ENCODE measurements at places on chromosomes 7 and 10.

DNA sequence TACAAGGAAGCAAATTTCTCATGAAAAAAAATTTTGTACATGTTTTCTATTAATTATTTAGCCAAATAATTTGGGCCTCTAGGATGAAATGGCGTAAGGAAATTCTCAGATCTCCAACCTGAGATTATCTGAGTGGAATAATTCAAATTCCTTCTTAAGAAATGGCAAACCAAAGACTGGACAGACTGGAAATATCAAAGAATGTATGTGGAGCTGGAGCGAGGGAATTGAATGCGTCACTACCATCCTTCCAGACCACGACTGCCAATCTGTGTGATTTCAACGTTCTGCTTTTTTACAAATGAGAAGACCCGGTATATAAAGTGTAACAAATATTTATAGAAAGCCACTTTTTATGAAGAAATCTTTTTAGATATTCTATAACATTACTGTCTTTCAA, 12.4 kb upstream of the BLNK start:
- no peak for DNase-seq

GRCh38 chr7:26440233-26441001, 148.8 kb downstream of the SNX10 start:
- DNase-seq, result no peak

- DNase-seq, result no peak
Observed at GRCh38 chr7:81583090-81583489, 186.8 kb downstream of the HGF start.

GRCh38 chr7:159117366-159118196, 27.1 kb downstream of the VIPR2 start:
- no peak for DNase-seq

- no peak for DNase-seq
Observed at GRCh38 chr7:135966341-135967043, 10.7 kb downstream of the MTPN start.

DNA sequence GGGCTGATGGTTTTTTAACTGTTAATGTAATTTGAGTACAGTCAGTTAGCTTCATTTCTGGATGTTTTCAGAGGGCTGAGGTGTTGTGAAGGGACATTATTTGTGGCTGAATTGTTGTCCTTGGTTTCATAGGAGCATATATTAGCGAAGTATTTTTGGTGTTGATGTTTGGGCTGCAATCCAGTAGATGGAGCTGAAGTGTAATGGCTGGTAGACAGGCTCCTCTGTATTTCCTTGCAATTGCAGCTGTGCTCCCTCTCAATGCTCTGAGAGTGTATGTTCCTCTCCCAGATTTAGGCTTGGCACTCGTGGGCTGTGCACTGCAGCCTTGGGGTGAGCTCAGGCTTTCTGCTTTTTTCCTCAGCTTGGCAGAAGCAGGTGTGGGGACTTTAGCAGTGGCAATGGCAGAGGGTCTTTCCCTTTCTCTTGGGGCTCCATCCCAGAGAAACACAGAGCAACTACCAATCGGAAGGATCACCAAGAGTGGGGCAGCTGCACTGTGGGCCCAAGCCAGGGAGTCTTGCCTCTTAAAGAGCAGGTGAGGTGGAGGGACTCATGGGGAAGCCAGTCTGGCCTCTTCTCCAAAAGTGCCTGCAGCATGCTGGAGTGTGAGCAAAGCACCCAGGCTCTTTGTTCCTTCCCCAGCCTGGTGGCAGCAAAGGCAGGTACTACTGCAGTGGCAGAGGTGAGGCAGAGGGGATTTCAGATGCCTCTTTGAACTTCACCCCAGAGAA, 544.4 kb downstream of the SH2D4B start:
- no peak for DNase-seq

GRCh38 chr10:77820349-77820748, 106.2 kb downstream of the DLG5 start:
- DNase-seq, result no peak

- no peak for DNase-seq
Observed at GRCh38 chr7:54360075-54360840, 181.9 kb upstream of the VSTM2A start.

DNA sequence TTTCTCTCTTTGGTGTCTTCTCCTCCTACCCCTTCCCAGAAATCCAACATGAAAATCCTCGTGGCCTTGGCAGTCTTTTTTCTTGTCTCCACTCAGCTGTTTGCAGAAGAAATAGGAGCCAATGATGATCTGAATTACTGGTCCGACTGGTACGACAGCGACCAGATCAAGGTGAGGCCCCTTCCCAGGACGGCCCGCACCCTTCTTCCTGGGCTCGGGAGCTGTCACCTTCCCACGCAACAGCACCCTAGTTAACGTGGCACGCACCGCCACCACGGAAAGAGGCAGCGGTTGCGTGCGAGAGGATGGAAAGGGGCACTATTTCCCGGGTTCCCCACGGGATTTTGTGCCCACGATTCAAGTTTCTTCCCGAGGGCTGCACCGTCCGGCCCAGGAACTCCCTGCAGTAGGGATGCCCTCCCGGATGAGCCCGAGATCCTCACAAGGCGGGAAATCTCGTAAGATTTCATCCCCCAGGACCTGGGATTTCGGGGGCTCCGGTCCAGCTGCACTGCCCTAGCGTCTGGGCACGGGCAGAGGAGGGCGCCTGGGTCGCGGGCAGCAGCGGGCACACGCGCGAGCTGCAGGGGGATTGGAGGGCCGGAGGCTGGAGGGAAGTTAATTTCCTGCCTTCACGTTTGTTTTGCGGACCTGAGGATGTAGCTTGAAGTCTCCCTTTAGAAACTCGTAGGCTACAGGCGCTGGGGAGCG, 834 bp downstream of the TAC1 start:
- DNase-seq, result no peak

DNA sequence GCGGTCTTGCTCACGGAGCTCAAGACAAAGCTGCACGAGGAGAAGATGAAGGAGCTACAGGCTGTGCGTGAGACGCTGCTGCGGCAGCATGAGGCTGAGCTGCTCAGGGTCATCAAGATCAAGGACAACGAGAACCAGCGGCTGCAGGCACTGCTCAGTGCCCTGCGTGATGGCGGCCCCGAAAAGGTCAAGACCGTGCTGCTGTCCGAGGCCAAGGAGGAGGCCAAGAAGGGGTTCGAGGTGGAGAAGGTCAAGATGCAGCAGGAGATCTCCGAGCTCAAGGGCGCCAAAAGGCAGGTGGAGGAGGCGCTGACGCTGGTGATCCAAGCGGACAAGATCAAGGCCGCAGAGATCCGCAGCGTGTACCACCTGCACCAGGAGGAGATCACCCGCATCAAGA, 51.4 kb downstream of the JAKMIP3 start:
- no peak for DNase-seq

DNA sequence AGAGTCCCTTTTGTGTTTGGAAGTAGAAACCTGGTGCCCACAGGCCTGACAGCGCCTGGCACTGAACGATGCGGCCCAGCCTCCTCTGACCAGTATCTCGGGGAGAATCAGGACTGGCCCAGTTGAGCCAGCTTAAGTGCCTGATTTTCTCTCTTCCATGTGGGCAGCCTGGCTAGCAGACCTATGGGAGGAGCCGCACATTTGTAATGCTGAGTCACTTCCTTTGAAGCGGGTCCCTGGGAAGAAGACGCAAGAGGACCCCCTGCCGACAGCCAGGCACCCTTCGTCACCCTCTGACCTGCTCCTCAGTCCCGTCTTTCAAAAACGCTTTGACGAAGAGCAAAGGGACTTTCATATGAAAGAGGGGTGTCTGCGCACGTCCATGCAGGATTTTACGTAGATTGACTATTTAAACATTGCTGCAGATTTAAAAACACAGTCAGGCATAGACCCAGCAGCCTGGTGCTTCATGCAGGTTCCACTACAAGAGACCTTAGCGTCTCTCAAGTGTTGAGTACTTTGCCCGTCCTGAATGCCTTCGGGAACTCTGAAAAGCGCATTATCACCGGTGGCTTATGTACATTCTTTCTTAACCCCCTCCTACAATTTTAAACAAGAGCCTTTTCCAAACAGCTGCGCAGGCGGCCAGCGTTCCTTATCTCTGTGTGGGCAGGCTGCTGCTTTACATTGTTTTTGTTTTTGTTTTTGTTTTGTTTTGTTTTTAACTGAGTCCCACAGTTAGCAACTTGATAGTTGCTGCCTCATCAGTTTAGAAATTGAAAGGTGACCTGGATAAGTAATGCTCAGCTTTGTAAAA, 36.5 kb upstream of the AP5Z1 start:
- no peak for DNase-seq

DNA sequence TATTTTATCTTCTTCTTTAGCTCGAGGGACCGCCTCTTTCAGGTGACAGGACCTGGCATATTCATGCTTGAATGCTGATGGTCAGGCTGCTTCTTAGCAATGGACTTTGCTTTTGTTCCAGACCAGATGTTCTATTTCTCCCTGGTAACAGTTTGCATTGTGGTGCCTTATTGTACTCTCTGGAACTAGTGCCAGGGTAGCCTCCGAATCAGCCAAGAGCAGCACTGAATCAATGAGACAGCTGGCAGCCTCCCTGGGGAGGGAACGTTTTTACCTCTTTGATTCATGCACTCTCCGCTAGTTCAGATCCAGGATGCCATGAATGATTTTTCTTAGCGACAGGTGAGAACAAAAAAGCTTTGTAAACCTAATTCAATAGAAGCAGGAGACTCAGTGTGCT, 54.1 kb upstream of the NXPH1 start:
- no peak for DNase-seq

- DNase-seq, result no peak
Observed at GRCh38 chr7:128304212-128304611, 39.5 kb downstream of the RBM28 start.

DNA sequence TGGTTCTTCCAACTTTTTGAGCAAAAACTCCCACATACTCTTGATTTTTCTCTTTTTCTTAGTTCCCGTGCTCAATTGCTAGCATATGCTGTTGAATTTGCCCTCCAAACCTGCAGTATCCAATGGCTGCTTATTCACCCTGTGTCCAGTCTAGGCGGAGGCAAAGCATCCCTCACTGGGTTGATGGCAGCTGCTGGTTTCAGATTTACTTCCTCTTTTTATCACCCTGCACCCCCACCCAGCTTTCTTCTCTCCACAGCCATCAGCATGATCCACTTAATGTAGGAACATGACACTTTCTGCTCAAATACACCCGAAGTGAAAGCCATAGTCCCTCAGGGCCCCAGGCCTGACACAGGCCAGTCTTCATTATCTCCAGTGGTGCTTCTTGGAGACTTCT, 87.6 kb upstream of the ADARB2 start:
- DNase-seq, result no peak

DNA sequence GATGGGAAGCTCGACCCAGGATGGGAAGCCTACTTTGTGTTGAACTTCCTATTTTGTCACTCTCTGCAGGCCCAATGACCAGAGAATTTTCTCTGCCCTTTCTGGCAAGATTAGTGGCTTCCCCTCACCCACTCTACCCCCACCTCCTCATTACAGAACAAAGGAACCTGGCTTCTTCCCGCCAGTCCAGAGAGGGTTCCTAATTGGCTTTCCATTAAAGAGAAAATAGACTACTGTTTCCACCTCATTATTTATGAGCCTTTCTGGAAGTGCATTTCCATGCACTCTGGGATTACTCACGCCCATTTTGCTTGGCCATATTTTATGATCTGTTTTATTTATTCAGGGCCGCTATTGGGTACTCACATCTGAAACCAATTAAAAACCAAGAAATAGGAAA, 94.9 kb upstream of the TCF7L2 start:
- DNase-seq, result no peak

- DNase-seq, result no peak
Observed at GRCh38 chr10:88715517-88715916, 9.5 kb downstream of the LIPK start.

DNA sequence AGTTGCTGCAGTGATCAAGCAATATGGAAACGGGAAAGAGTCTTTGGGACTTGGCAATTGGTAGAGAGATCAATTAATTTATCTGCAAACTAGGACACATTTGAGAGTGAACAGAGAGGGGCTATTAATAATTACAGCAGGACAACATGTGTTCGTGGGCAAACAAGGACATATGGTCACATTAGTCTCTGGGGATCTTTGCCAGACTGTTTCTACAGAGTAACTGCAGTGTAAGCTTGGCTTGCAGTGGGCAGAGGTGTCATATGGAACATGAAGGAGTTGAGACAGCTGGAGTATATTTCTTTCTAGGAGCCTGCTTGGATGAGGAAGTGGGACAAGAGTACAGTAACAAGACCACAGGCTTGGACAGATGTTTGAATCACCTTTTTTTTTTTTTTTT, 232.1 kb upstream of the LYZL1 start:
- DNase-seq, result no peak

GRCh38 chr10:77315496-77316129, 322.0 kb downstream of the KCNMA1 start:
- DNase-seq, result no peak

DNA sequence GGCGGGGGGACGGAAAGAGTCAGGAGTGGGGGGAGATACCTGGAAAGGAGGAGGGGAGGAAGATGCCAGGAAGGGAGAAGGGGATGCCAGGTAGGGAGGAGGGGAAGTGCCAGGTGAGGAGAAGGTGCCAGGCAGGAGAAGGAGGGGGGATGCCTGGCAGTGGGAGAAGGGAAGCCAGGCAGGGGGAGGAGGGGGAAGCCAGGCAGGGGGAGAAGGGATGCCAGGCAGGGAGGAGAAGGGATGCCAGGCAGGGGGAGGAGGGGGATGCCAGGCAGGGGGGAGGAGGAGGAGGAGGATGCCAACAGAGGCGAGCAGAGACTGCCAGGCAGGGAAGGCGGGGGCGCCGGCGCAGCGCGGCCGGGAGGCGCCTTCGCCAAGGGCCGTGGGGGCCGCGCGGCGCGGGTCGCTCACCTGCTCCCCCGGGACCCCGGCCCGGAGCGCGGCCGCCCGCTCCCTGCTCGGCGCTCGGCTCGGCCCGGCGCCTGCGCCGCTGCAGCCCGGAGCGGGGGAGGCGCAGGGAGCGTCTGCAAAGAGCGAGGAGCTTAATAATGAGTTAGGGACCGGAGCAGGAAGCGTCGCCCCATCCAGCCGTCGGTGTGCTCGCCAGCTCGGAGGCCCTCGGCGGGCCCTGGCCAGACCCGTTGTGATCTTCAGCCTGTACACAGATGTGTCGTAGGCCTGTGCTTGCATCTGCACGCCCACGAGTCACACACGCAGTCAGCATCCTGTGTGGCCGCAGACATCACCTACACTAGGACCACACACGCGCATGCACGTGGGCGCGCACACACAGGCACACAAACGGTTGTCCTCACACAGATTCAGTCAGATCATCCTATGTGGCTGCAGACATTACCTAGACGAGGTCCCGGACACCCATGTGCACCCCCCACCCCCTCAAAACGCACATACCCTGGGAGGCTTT, 28.4 kb upstream of the SMARCD3 start:
- no peak for DNase-seq

GRCh38 chr10:99467236-99467999, 37.0 kb upstream of the GOT1 start:
- DNase-seq, result no peak

DNA sequence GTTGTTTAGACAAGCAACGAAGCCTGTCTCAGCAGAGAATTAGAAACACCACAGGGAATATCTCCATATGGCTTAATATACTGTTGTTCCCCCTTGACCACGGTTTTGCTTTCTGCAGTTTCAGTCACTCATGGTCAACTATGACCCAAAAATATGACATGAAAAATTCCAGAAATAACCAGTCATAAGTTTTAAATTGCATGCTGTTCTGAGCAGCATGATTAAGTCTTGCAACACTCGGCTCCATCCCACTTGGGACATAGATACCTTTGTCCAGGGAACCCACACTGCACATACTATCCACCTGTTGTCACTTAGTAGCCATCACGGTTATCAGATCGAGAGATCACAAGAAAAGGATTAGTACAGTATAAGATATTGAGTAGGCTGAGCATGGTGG, 60.7 kb upstream of the FOXK1 start:
- DNase-seq, result no peak

Data from anterior cingulate cortex (tissue), 58 donors.